ENCODE measurements at places on chromosomes 12 and 14.
A peak's percentile ranks its signal among the peaks of the same experiment; 100 is the strongest.

DNA sequence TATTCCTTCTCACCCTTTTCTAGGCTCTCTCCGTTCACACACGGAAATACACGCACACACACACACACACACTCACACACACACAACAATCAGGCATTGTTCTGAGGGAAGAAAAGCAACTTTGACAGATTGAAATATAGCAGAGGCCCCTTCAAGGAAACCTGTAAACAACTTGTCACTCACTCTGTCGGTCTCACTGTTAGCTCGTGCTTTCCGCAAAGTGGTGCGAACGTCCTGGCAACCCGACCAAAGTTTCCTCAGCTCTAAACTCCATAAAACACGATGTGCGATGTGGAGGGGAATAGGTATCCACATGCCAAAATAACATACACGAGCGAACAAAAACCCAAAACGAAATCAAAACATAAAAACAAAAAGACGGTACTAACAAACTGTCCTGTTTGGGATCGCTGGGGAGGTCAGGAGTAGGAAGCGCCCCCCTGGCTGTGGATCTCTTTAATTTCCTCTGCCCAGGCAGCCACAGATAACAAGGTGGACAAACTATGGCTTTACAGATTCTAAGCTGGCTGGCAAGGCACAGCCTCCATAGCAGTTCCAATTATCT lies 822 bp upstream of the SOX5 start:
- DNase-seq: no peak

- peak; percentile 34 for DNase-seq
Measured at GRCh38 chr14:91911474-91912032, 35.9 kb downstream of the FBLN5 start.

DNA sequence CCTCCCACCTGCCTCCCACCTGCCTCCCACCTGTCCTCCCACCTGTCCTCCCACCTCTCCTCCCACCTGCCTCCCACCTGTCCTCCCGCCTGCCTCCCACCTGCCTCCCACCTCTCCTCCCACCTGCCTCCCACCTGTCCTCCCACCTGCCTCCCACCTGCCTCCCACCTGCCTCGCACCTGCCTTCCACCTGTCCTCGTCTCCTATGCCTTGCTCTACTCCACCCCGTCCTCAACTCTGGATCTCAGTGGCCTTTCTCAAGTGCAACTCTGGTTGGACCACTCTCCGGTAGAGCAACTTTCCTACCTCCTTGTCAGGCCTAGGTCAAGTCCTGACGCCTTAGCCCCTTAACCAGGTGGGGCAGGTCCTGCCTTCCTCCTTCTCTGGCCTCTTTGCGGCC lies 29.3 kb upstream of the PEX5 start:
- no peak for DNase-seq

- DNase-seq: no peak
Measured at GRCh38 chr12:41683023-41683422, 461.7 kb downstream of the GXYLT1 start.

GRCh38 chr12:84455598-84455997 lies 457.0 kb downstream of the SLC6A15 start:
- DNase-seq: no peak

DNA sequence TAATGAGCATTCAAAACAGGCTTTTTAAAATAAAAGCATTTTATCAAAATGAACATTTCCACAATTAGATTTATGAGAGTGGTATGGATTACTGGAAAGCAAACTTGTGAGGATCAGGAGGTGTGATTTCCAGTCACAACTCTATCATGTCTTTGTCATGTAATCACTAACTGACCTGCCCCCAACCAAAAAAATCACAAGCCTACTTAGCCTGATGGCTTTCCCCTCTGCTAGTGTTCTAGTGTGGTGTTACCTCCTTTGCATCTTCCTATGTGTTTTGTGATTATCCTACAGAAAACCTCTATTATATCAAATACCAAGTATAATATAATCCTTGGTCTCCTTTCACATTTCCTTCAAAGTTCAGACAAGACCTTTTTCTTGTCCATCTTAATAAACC lies 168.6 kb downstream of the NOVA1 start:
- DNase-seq: no peak

DNA sequence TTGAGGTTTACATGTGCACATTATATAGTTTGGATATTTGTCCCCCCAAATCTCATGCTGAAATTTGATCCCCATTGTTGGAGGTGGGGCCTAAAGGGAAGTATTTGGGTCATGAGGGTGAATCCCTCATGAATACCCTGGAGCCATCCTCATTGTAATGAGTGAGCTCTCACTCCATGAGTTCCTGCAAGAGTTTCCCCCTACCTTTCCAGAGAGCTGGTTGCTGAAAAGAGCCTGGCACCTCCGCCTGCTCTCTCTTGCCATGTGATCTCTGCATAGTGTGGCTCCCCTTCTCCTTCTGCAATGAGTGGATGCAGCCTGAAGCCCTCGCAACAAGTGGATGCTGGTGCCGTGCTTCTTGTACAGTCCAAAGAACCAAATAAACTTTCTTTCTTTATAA lies 234.3 kb upstream of the DIO2 start:
- no peak for DNase-seq

DNA sequence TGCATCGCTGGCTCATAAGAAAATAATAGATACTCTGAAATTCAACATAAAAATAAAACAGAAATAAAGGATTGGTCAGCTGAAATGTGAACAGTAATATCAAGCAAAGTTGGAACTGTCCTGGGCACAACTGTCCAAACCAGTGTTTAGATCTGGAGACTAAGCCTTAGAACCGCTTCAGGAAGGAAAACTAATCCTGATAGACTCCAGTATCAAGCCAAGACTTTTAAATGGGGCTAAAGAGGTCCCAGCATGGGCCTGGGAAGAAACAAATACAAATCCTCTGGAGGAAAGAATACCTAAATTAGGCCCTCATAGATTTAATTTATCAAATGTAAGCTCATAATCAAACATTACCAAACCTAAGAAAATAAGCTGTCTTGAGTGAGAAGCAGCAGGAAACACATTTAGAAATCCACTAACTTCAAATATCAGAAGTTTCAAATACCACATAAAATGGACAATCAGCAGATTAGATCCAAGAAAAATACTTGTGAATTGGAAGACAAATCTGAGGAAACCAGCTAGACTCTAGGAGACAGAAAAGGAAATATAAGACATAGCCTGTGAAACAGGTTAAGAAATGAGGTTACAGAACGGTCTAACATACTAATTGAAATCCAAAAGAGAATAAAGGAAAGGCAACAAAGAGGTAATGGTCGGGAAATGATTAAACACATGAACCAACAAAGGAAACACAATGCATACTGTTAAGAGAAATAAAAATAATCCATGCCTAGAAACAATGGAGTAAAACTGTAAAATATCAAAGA lies 27.6 kb downstream of the SCAF11 start:
- no peak for DNase-seq

- DNase-seq: no peak
Measured at GRCh38 chr12:52295663-52296062, 4.3 kb upstream of the KRT81 start.

GRCh38 chr12:1932264-1932777 lies 13.9 kb upstream of the CACNA2D4 start:
- DNase-seq: no peak

- no peak for DNase-seq
Measured at GRCh38 chr14:52286661-52287649, 19.5 kb downstream of the PTGDR start.

GRCh38 chr12:23669691-23670090 lies 279.8 kb downstream of the SOX5 start:
- no peak for DNase-seq

DNA sequence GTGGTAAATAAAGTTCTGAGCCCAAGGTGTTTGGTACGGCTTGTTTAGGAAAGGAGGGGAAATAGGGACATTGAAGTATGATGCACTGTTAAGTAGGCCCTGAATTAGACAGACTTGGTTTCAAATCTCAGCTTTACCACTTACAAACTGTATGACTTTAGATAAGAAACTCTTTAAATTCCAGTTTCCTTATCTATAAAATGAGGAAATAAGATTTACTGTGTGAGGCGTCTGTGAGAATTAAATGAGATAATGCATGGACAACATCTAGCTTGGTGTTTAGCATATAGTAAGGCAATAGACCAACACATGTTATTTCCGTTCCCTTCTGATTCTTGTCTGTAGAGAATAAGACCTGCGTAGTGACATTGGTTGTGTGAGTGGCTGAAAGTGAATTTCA lies 7.0 kb downstream of the NCKAP1L start:
- no peak for DNase-seq

- peak; percentile 34 for DNase-seq
Measured at GRCh38 chr12:12474931-12475795, 87.5 kb downstream of the DUSP16 start.

DNA sequence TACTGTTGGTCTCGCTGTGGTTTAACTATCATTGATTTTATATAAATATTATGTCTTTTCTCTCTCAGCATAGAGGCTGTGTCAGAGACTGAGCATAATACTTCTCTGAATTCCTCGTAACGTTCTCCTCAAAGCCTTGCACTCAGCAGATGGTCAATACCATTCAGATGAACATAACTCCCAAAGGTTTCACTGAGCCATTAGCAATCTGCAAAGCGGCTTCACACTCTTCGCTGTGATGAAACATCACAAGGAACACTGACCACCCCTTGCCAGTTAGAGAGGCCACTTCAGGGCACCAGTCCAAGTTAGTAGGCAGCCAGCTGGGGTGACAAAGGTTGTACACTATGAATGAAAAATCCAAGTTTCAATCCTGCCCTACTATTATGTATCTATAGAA lies 30.1 kb upstream of the STON2 start:
- no peak for DNase-seq

Data from fibroblast of skin of right biceps (primary cell).